ENCODE measurements at places on chromosomes 3 and 15.

GRCh38 chr3:50015918-50016317 lies 72.8 kb upstream of the RBM5 start:
- no peak for DNase-seq

- peak; percentile 2 for DNase-seq
Observed at GRCh38 chr15:75452865-75453702, 1.6 kb upstream of the SIN3A start.

DNA sequence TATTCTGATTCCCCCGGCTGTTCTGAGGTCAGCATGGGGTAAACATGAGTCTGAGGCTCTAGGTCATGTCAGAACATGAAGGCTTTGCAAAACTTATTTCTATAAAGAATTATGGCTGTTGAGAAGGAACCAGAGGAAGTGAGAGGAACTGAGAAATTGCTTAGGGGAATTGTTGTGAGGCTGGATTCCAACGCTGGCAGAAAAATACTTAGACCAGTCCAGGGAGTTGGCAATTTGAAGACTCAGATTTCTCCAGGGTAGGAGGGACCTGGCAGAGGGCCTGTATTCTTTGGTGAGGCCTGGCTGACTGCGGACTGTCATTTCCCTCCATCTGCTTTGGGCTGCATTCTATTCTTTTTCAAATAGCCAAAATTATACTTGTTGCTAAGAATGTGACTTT lies 155.5 kb downstream of the PLD1 start:
- no peak for DNase-seq

DNA sequence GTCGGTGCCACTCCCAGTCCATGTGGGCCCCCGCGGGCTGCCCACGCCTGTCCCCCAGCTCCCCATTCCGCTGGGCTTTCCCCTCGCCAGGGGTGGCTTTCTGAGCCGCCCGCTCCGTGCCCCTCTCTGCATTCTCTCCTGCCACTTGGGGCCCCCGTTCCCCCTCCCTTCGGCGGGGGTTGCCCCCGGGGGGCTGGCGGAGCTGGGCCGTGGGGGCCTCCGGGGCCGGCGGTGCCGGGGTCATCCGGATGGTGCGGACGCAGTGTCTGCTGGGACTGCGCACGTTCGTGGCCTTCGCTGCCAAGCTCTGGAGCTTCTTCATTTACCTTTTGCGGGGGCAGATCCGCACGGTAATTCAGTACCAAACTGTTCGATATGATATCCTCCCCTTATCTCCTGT lies 46.5 kb downstream of the GRAMD1C start:
- no peak for DNase-seq

GRCh38 chr15:48343865-48344264 lies 12.6 kb downstream of the DUT start:
- no peak for DNase-seq

DNA sequence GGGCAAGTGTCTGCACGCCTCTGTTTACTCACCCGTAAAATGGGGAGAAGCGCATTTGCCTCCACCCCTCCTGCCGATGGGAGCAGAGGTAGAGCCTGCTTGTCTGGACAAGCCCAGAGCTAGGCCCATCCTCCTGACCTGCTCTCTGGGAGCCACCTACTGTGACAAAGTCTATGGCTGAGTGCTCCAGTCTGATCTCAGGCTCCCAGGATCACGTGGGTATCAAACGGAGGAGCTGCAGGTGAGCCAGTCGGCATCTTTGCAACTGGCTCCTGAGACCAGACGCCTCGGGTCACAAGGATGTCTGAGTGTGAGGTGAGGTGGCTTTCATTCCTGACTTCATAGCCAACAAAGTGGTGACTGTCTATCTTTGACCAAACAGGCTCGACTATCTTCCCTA lies 2.1 kb upstream of the ALDH1A3 start:
- DNase-seq = no peak

GRCh38 chr3:183494341-183494740 lies 61.2 kb downstream of the KLHL6 start:
- no peak for DNase-seq

DNA sequence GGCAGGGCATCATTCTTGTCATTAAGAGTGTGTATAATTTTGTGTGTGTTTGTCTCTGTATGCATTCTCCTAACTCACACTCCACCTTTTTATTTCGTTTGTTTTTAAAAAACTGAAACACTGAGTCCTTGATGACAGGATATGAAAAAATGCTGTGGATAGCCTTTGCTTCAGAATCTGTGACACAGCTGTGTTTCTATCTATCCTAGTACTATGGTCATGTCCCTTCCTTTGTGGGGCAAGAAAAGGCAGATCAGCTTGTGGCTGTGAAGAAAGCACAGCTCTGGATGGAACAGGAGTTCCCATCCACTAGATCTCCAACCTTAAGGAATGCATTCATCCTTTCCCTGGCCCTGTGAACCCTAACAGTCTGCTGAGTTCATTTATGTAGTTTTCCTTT lies 60.3 kb downstream of the OTOL1 start:
- DNase-seq = no peak
